Activated naive CD4-positive, alpha-beta T cell treated with anti-CD3 and anti-CD28 coated beads for 36 hours (primary cell): ENCODE measurements at places on chromosomes 6 and 20.

- DNase-seq: no peak
- H3K27ac ChIP-seq: peak overlapping the region; percentile 84
- no peak overlapping the region for H3K4me3 ChIP-seq
- H3K36me3 ChIP-seq: no peaks in the 10 kb centered on the region
- no peaks in the 10 kb centered on the region for H3K27me3 ChIP-seq
Observed at GRCh38 chr20:58633161-58634053, 17.7 kb upstream of the STX16 start.

- H3K27ac ChIP-seq: peak overlapping the region; percentile 48
- H3K27me3 ChIP-seq: peaks cover 5% of the 10 kb centered on the region
- peaks cover 12% of the 10 kb centered on the region for H3K4me1 ChIP-seq
- H3K36me3 ChIP-seq: no peaks in the 10 kb centered on the region
- H3K4me3 ChIP-seq: no peak overlapping the region
Observed at GRCh38 chr20:4109307-4109940, 94.1 kb upstream of the RNF24 start.

GRCh38 chr20:48930878-48931277, 9.4 kb downstream of the ARFGEF2 start:
- no peak for DNase-seq
- H3K27ac ChIP-seq: no peak overlapping the region
- H3K36me3 ChIP-seq: peaks cover 6% of the 10 kb centered on the region
- H3K27me3 ChIP-seq: no peaks in the 10 kb centered on the region
- H3K4me1 ChIP-seq: peaks cover 27% of the 10 kb centered on the region

DNA sequence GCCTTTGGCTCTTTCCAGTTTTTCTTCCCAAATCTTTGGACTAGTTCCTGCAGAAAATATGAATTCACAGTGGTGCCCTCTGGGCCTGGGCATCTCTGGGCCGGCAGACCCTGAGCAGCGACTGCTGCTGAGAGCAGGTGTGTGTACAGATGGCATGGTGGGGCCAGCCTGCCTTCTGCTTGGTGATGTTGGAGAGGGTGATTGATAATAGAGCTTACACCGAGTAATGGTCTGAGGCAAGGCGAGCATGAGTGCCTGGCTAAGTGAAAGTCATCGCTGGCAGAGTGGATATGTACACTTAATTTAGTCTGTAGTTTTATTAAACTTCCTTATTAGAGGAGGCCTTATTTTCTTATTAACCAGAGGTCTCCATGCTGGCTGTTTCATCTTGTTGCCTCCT, 156.9 kb downstream of the CDKAL1 start:
- H3K4me3 ChIP-seq: no peak overlapping the region
- no peak overlapping the region for H3K27ac ChIP-seq
- peaks cover 2% of the 10 kb centered on the region for H3K36me3 ChIP-seq

GRCh38 chr6:52643158-52643557, 27.8 kb upstream of the TMEM14A start:
- no peak for DNase-seq
- H3K27me3 ChIP-seq: peaks cover 15% of the 10 kb centered on the region
- H3K36me3 ChIP-seq: no peaks in the 10 kb centered on the region
- no peak overlapping the region for H3K27ac ChIP-seq

GRCh38 chr6:142458836-142459235, 157.0 kb downstream of the ADGRG6 start:
- no peak overlapping the region for H3K27ac ChIP-seq
- no peak for DNase-seq
- H3K4me1 ChIP-seq: peaks cover 8% of the 10 kb centered on the region
- peaks cover 5% of the 10 kb centered on the region for H3K36me3 ChIP-seq
- no peaks in the 10 kb centered on the region for H3K27me3 ChIP-seq

DNA sequence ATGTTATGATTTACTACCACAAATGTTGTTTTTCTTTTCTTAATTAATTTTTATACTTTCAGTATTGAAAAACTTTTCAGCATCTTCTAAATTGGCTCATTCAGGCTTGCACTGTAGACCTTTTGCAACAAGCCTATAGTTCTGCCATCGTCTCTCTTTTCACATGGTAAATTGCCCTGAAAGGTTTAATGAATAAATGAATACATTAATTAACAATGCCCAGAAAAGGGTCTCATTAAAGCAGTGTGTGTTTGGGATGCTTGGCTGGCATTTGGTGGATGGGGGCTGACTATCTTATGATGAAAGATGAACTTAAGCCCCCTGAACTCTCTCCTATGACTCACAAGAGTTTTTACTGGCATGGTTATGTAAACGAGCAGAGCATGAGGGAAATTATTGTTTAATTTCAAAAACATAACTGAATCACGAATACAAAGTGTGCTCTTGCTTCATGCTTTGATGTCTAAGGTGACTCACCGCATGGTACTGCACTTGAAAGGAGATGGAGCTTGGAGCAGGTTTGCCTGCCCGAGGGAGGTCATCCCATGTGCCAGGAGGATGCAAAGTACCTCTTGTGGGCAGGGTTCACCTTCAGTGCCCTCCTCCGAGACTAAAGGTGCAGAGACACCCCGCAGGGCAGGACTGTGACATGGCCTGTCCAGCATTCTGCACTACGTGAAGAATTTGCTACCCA, 13.8 kb upstream of the PCK1 start:
- DNase-seq: peak; percentile 27
- H3K27ac ChIP-seq: no peak overlapping the region

DNA sequence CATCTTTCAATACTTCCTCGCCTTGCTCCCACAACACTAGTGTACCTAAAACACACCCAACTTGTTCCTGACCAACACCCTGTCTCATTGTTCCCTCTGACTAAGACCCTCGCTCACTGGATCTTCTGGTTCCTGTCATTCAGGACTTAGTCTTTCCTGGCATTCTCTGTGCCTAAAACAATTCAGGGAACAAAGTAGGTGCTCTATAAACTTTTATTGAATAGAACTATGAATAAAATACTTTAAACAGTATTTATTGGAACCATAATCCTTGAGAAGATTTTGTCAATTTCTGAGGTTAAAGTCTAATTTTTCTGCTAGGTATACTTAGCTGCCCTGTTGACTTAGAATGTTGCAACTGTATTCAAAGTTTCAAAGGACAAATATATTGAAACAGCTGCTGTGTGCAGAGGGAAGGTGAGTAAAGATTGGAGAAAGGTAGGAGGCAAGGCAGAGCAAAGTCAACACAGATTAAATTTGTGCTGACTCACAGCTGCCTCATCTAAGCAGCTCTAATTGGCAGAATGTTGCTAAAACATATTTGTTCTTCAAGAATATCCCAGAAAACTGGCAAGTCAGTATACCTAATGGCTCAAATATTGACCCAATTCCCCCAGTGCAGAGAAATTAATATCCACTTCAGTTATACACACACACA, 37.6 kb downstream of the GSTA2 start:
- no peak overlapping the region for H3K27ac ChIP-seq
- DNase-seq: no peak
- no peak overlapping the region for H3K4me3 ChIP-seq
- H3K4me1 ChIP-seq: no peaks in the 10 kb centered on the region
- no peaks in the 10 kb centered on the region for H3K36me3 ChIP-seq

DNA sequence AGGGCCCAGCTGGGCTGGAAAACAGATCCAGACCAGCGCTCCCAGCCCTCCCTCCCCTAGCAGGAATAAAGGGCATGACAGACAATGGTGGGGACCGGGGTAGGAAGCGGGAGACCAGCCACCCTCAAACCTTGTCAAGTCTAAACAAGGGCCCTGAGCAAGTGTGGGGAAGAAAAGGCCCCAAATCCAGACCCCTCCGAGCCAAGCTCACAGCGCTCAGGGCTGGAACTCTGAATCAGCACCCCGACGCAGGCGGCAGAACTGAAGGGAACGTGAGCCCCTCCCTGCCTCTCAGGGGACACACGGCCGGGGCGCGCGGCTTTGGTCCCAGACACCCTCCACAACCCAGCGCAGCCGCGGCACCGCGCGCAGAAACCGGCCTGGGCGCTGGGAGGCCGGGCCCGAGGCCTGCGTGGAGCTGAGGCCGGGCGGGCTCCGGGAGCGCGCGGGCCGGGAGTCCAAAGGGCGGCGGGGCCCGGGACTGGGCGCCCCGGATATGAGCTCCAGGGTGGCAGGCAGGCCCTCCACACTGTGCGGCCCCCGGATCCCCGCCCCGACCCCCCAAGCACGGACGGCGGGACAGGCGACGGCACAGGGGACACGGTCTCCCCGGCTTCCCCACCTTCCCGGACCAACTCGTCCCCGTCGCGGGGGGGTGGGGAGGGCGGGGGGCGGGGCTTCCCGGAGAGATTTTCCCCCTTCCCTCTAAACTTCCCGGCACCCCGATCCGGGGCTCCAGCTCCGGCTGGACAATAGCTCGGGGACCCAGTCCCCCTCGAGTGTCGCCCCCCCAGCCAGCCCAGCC, 641 bp downstream of the TEAD3 start:
- no peaks in the 10 kb centered on the region for H3K36me3 ChIP-seq
- peaks cover 14% of the 10 kb centered on the region for H3K4me1 ChIP-seq
- DNase-seq: no peak
- peaks cover 6% of the 10 kb centered on the region for H3K27me3 ChIP-seq
- no peak overlapping the region for H3K27ac ChIP-seq

- H3K27ac ChIP-seq: no peak overlapping the region
- peaks cover 10% of the 10 kb centered on the region for H3K4me1 ChIP-seq
- peaks cover 4% of the 10 kb centered on the region for H3K36me3 ChIP-seq
- no peaks in the 10 kb centered on the region for H3K27me3 ChIP-seq
- no peak overlapping the region for H3K4me3 ChIP-seq
- DNase-seq: no peak
Observed at GRCh38 chr6:166504100-166504499, 82.4 kb downstream of the RAMACL start.

- H3K36me3 ChIP-seq: no peaks in the 10 kb centered on the region
- no peak for DNase-seq
- H3K27ac ChIP-seq: no peak overlapping the region
- H3K4me3 ChIP-seq: no peak overlapping the region
Observed at GRCh38 chr6:50978380-50979170, 159.9 kb downstream of the TFAP2B start.

DNA sequence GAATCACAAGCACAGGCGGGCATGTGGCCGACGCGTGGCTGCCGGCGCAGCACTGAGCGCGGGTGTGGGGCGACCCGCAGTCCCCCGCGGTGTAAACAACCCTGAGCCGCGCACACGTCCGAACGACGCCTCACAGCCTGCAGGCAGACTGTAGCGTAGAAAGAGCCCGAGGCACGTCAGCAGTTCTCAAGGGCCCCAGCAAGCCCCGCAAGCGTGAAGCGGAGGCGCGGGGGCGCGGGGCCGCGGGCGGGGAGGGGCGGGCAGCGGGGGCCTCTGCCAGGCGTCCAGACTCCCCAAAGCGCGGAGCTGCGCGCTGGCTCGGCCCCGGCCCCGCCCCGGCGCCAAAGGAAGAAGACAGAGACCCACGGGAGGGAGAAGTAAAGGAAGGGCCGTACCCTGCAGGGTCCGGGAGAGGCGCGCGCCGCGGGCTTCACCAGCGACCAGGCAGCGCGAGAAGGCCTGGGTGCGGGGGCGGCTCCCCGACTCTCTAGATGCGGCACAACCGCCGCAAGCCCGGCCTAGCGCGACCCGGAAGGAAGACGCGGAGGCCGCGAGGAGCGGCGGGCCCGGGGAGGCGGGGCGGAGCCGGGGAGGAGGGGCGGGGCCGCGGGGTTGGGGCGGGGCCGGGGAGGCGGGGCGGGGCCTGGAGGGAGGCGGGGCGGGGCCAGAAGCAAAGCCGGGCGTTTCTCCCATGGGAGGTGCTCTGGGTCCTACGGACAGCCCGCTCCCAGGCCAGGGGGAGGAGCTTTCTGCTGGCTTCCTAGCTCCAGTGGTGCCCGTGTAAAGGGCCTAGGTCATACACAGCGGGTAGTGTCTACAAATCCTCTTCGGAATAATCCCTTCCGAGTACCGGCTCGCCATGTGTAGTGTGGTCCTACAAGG, at the start of gene FBXL4:
Gene FBXL4 (minus strand): TSS at position 536 of the 882 bp plus-strand sequence. CDS start 20,958 bp downstream, outside the sequence.
- H3K4me1 ChIP-seq: peaks cover 33% of the 10 kb centered on the region
- DNase-seq: peak; percentile 84
- peaks cover 2% of the 10 kb centered on the region for H3K27me3 ChIP-seq
- peak within 1 kb of the TSS; percentile 93 for H3K27ac ChIP-seq

GRCh38 chr6:99178168-99178567, 171.3 kb downstream of the FAXC start:
- H3K36me3 ChIP-seq: peaks cover 4% of the 10 kb centered on the region
- no peaks in the 10 kb centered on the region for H3K4me1 ChIP-seq
- H3K27me3 ChIP-seq: no peaks in the 10 kb centered on the region
- no peak overlapping the region for H3K27ac ChIP-seq

GRCh38 chr6:33080127-33081089, 4.6 kb downstream of the HLA-DPB1 start:
- no peak overlapping the region for H3K27ac ChIP-seq
- DNase-seq: no peak
- H3K27me3 ChIP-seq: no peaks in the 10 kb centered on the region
- H3K4me1 ChIP-seq: peaks cover 12% of the 10 kb centered on the region
- H3K36me3 ChIP-seq: no peaks in the 10 kb centered on the region
- peak overlapping the region; percentile 30 for H3K4me3 ChIP-seq

- peaks cover 9% of the 10 kb centered on the region for H3K4me1 ChIP-seq
- DNase-seq: no peak
- H3K4me3 ChIP-seq: no peak overlapping the region
- no peaks in the 10 kb centered on the region for H3K36me3 ChIP-seq
- H3K27me3 ChIP-seq: peaks cover 5% of the 10 kb centered on the region
Observed at GRCh38 chr20:51715856-51716185, 52.4 kb downstream of the ATP9A start.

DNA sequence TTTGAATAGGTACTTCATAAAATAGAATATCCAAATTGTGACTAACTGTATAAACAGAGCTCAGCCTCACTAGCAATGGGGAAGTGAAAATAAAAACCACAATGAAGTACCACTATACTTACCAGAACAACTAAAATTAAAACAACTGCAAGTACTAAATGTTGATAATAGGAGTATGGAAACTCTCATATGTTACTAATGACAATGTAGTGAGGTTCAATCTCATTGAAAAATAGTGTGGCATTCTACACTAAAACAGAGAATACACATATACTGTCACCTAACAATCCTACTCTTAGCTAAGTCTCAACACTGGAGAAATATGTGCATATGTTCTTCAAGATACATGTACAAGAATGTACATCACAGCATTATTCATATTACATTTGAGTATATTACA, 132.0 kb upstream of the CARMIL1 start:
- H3K36me3 ChIP-seq: peaks cover 3% of the 10 kb centered on the region
- H3K4me3 ChIP-seq: no peak overlapping the region
- peaks cover 49% of the 10 kb centered on the region for H3K4me1 ChIP-seq
- peak overlapping the region; percentile 55 for H3K27ac ChIP-seq
- DNase-seq: no peak
- H3K27me3 ChIP-seq: no peaks in the 10 kb centered on the region

- H3K27ac ChIP-seq: no peak overlapping the region
- H3K4me3 ChIP-seq: no peak overlapping the region
- DNase-seq: no peak
Observed at GRCh38 chr6:112956696-112957535, 609.8 kb downstream of the RFPL4B start.
